ENCODE measurements at places on chromosomes 1 and 21. TPM values are rescaled to one million over a fixed set of nuclear protein-coding genes. Genes with fewer than 3 reads are reported as not detected.

KCNJ9 gene
- polyA plus RNA-seq = 0.05 TPM

DNA sequence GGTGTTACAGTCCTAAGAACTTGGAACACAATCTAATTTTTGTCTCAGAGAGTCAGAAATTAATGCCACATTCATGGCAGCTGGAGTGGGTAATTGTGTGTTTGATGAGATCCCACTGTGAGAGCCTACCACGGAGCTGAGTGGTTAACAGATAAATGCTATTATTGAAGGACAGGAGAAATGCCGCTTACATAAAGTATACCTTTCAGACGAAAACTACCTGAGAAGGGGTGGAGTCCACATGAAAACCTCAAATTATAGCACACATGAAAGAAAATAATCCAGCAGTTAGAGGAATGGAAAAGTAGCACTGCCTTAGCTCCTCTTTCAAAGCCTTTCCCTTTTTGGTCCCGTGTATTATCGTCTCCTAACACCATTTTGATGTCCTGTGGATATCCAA lies 133.0 kb downstream of the BACH1 start:
- no peak overlapping the region for H3K27ac ChIP-seq
- no peak for DNase-seq
- no peak overlapping the region for H3K4me3 ChIP-seq
- H3K27me3 ChIP-seq = no peaks in the 10 kb centered on the region
- no peaks in the 10 kb centered on the region for H3K36me3 ChIP-seq

LRRC3 gene
- 2.3 TPM for polyA plus RNA-seq

OR6N1 gene
- not detected for polyA plus RNA-seq

GUCA2B gene
- polyA plus RNA-seq = not detected

- H3K27ac ChIP-seq = no peak overlapping the region
- H3K36me3 ChIP-seq = no peaks in the 10 kb centered on the region
- H3K4me1 ChIP-seq = no peaks in the 10 kb centered on the region
- DNase-seq = no peak
- peaks cover 4% of the 10 kb centered on the region for H3K27me3 ChIP-seq
These were observed 27.0 kb downstream of the CLCA4 start for GRCh38 chr1:86573763-86574484.

GRCh38 chr1:156601892-156602291 lies 613 bp upstream of the GPATCH4 start:
- H3K36me3 ChIP-seq = peaks cover 20% of the 10 kb centered on the region
- H3K4me1 ChIP-seq = peaks cover 6% of the 10 kb centered on the region
- peak overlapping the region; percentile 92 for H3K4me3 ChIP-seq
- no peaks in the 10 kb centered on the region for H3K27me3 ChIP-seq

DNA sequence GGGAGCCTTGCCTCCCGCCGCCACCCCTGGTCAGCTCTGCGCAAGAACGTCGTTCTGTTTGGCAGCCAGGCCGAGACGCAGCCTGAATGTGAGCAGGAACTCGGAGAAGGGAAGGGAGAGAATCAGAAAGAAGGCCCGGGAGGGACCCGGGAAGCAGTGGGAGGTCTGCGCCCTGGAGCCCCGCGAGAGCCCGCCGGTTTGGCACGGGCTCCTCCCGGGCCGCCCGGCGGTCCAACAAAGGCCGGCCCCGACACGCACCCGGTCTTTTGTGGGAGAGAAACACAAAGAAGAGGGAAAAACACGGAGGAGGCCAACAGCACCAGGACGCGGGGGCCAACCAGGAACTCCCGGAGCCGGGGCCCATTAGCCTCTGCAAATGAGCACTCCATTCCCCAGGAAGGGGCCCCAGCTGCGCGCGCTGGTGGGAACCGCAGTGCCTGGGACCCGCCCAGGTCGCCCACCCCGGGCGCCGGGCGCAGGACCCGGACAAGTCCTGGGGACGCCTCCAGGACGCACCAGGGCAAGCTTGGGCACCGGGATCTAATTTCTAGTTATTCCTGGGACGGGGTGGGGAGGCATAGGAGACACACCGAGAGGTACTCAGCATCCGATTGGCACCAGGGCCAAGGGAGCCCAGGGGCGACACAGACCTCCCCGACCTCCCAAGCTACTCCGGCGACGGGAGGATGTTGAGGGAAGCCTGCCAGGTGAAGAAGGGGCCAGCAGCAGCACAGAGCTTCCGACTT lies 2.7 kb upstream of the OLIG2 start:
- H3K4me1 ChIP-seq = no peaks in the 10 kb centered on the region
- DNase-seq = peak; percentile 28
- no peak overlapping the region for H3K4me3 ChIP-seq
- H3K27ac ChIP-seq = no peak overlapping the region

GRCh38 chr1:246293366-246294121 lies 213.5 kb downstream of the SMYD3 start:
- no peaks in the 10 kb centered on the region for H3K27me3 ChIP-seq
- peaks cover 3% of the 10 kb centered on the region for H3K4me1 ChIP-seq
- H3K27ac ChIP-seq = no peak overlapping the region
- no peak for DNase-seq
- no peaks in the 10 kb centered on the region for H3K36me3 ChIP-seq
- no peak overlapping the region for H3K4me3 ChIP-seq

GRCh38 chr1:109488201-109488600 lies 4.5 kb downstream of the ATXN7L2 start:
- H3K4me1 ChIP-seq = peaks cover 12% of the 10 kb centered on the region
- no peak overlapping the region for H3K27ac ChIP-seq
- no peak overlapping the region for H3K4me3 ChIP-seq
- H3K36me3 ChIP-seq = peaks cover 16% of the 10 kb centered on the region
- no peak for DNase-seq

BCL2L15 gene
- 0.05 TPM for polyA plus RNA-seq

DNA sequence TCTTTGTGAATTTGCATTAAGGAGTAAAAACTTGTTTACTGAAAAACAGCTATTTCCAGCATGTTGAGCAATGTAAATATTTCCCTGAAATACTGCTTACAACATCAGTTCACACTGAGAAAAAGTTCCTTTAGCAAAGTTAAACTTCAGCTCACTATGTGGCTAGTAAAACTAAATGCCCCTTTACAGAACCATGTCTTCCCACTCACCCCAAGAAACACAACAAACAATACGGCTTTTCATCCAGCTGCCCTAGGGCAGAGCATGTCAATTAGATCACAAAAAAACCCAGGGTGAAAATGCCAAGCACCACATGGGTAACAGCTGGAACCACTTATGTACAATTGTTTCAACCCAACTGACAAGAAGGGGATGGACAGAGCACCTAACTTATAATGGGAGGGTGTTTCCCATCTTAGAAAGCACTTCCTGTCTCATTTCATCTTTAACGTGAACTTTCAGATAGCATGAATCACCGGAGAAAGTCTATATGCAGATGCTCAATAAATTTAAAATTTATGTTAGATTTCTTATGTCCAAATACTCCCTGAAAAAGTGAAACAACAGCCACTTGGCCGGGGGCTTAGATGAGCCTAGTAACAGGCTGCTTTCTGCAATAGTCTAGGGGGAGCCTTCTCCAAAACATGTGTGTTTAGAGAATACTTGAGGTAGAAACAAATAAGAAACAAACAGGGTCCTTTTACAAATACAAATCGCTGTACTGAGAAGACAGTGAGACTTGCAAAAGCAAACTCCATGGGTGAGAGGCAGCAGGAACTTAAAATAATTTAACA lies 6.6 kb downstream of the NID1 start:
- H3K4me1 ChIP-seq = peaks cover 16% of the 10 kb centered on the region
- peak overlapping the region; percentile 37 for H3K27ac ChIP-seq
- peak; percentile 75 for DNase-seq
- H3K4me3 ChIP-seq = peak overlapping the region; percentile 12
- peaks cover 6% of the 10 kb centered on the region for H3K36me3 ChIP-seq
- H3K27me3 ChIP-seq = no peaks in the 10 kb centered on the region

DNA sequence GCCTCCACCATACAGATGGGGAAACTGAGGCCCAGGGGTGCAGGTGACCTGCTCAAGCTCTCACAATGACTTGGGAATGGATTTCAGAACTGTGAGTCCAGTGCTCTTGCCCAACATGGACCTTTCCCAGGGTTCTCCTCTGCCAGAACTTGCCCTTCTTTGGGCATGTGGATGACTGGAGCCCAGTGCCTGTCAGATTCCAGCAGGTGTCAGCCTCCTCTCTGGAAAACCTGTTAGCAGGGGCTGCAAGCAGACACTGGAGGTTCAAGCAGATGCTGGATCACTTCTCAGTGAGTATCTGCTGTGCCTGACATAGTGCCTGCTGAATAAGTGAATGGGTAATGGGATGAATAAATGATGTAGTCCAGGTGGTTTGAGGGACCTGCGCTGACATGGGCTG lies 314.2 kb upstream of the POU3F1 start:
- no peak overlapping the region for H3K27ac ChIP-seq
- H3K4me3 ChIP-seq = no peak overlapping the region
- peaks cover 11% of the 10 kb centered on the region for H3K27me3 ChIP-seq
- H3K36me3 ChIP-seq = no peaks in the 10 kb centered on the region

- no peak overlapping the region for H3K4me3 ChIP-seq
- DNase-seq = peak; percentile 42
- H3K27me3 ChIP-seq = no peaks in the 10 kb centered on the region
- no peaks in the 10 kb centered on the region for H3K36me3 ChIP-seq
- peaks cover 25% of the 10 kb centered on the region for H3K4me1 ChIP-seq
- H3K27ac ChIP-seq = peak overlapping the region; percentile 66
These were observed 42.5 kb downstream of the CNST start for GRCh38 chr1:246608616-246609376.

DNA sequence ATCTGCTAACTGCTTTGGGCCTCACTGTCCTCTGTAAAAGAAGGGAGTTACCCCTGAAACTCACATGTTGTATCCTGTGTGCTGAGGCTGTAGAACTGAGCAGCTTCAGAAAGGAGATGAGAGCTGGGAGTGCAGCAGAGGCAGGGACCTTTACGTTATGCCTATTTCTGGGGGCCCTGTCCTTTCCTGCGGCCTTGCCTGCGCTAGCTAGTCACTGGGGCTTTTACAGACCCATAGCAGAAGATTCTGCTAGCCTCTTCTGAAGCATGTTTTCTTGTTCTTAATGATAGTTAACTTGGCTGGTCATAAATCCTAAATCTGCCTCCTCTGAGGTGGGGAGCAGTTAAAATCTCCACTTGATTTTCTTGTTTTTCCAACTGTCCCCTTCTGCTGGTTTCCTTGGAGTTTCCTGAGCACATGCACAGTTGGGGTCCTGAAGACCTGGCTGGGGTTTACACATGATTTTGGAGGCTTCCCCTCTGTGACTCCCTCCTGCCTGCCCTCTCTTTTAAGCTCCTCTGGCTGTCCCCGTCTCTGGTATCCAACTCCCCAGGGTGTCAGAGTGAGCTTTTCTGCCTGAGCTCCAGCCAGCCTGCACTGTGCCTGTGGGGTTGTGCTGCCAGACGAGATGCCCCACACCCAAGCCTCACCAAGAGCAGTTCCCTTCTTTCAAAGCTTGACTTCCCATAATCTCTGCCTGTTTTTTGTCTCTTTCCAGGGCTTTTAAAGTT lies 76.6 kb downstream of the NOS1AP start:
- H3K4me1 ChIP-seq = peaks cover 2% of the 10 kb centered on the region
- DNase-seq = no peak
- H3K27me3 ChIP-seq = no peaks in the 10 kb centered on the region
- no peak overlapping the region for H3K4me3 ChIP-seq
- H3K27ac ChIP-seq = no peak overlapping the region

GRCh38 chr1:180257486-180257885 lies 27.4 kb downstream of the LHX4 start:
- DNase-seq = no peak
- H3K27ac ChIP-seq = no peak overlapping the region
- H3K36me3 ChIP-seq = no peaks in the 10 kb centered on the region
- H3K4me3 ChIP-seq = no peak overlapping the region
- no peaks in the 10 kb centered on the region for H3K27me3 ChIP-seq

DNA sequence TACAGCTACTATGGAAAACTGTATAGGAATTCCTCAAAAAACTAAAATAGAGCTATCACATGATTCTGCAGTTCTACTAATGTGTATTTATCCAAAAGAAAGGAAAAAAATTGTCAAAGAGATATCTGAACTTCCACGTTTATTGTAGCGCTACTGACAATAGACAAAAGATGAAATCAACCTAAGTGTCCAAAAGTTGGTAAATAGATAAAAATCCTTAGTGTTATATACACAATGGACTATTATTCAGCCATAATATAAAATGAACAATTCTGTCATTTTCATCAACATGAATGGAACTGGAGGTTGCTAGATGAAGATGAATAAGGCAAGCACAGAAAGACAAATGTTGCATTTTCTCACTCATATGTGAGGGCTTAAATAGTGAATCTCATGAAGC lies 1492.1 kb downstream of the MRPL39 start:
- no peak for DNase-seq
- no peaks in the 10 kb centered on the region for H3K36me3 ChIP-seq
- no peaks in the 10 kb centered on the region for H3K27me3 ChIP-seq
- H3K27ac ChIP-seq = no peak overlapping the region
- H3K4me1 ChIP-seq = no peaks in the 10 kb centered on the region

Data from SK-N-SH (cell line).